H7 (cell line): ENCODE measurements at places on chromosomes 7 and 10.
A peak's percentile ranks its signal among the peaks of the same experiment; 100 is the strongest.

GRCh38 chr7:99397297-99397983 lies 11.0 kb downstream of the PDAP1 start:
- peak; percentile 31 for DNase-seq

GRCh38 chr10:29897999-29898716 lies 161.2 kb downstream of the JCAD start:
- DNase-seq, result no peak

GRCh38 chr7:134051020-134051419 lies 76.1 kb upstream of the LRGUK start:
- DNase-seq, result no peak

GRCh38 chr7:131781-132482 lies 60.4 kb upstream of the FAM20C start:
- no peak for DNase-seq

DNA sequence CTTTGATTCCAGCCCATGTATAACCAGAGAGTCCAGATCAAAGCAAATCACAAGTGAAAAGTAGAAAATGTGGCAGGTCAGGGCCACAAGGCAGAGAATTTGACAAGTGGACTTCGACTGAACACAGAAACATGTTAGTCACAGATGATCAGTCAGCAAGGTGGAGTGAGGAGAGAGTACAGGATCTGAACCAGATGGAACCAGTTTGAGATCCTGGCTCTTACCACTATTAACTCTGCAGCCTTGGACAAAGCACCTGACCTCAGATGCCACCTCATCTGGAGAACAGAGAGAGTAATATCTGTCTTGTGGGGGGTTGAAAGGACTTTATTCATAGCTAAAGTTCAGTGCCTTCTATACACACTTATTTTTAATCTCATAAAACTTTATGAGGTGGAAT lies 4.4 kb downstream of the MRLN start:
- no peak for DNase-seq

- no peak for DNase-seq
These were observed 488 bp downstream of the MTERF1 start for GRCh38 chr7:91880016-91880412.

- DNase-seq, result no peak
These were observed 74.8 kb downstream of the ADARB2 start for GRCh38 chr10:1662438-1663025.

DNA sequence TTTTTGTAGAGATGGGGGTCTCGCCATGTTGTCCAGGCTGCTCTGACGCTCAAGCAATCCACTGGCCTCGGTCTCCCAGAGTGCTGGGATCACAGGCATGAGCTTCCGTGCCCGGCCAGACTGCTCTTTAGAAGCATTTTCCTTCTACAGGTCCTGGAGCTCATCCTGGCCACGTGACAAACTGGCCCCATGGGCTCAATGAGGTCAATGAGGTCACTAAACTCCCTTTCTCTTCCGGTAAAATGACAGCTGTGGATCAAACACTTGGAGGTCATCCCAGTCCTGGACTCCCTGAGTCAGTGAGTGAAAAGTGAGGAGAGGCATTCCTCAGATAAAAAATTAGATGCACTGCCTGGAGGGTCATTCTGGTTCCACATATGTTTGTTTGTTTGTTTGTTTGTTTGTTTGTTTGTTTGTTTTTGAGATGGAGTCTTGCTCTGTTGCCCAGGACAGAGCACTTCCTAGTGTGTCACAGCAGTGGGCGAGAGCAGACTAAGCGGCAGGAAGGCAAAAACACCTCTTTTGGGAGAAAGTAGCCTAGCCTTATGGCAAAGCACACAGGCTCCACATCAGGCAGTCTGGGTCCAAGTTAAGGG lies 134.9 kb downstream of the TNS3 start:
- DNase-seq, result no peak

- DNase-seq, result peak; percentile 49
These were observed 11.6 kb upstream of the PALD1 start for GRCh38 chr10:70466951-70467350.

- DNase-seq, result no peak
These were observed 181.9 kb downstream of the CDCA7L start for GRCh38 chr7:21763818-21764217.

- no peak for DNase-seq
These were observed 18.7 kb downstream of the FAM25A start for GRCh38 chr10:87038786-87039185.

DNA sequence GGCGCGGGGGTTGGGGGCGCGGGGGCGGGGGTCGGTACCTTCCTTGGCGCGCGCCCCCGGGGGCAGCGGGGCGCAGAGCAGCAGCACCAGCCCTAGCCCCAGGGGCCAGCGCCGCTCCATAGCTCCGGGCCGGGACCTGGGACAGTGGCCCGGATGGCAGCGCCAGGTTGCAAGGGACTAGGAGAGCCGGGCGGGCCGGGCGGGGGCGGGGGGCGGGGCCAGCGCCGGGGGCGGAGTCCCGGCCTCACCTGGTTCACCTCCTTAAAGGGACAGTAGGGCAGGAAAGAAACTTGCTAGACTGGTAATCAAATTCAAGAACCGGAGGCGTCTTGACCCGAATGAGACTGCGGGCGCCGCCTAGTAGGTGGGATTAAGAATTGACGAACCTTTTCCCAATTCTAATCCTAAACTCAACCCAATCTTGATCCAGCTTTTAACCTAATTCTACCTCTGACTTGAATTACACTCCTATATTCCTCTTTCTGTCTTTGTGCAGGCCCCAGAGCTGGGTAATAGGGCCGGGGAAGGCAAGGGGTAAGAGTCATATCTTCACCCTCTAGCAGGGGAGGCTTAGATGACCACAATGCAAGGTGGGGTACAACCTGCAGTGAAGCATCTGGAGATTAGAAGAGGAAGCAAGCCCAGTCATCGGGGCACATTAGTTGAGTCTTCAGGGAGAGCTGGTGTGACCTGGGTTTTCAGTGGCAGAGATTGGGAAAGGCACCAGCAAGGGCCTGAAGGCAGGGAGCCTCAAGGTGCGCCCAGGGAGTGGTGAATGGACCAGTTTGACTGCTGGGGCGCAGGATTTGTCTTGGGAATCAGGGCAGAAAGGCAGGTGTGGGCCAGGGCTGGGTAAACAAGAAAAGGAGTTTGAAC lies at the start of gene EPHA1:
Gene EPHA1 (minus strand): TSS at position 171 of the 876 bp plus-strand sequence. CDS start 51 bp downstream, at position 120.
- DNase-seq, result peak; percentile 98

- no peak for DNase-seq
These were observed 126.6 kb upstream of the GNAI1 start for GRCh38 chr7:80008039-80008438.

DNA sequence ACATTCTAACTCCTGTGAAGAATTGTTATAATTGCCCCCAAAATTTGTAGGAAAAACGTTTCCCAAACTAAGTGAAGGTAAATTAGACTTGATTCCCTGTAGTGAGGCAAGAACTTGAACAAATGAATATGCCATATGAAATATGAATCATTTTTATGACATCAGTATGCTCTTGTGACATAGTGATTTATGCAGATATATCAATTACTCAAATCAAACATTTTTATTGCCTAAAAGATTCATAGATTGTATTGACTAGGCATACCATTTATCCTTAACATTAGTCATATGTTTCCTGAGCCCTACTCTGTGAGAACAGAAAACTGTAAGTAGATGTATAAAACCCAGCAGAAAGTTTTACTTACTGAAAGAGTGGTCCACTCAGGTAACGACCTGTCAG lies 245.6 kb downstream of the MALRD1 start:
- DNase-seq, result no peak

DNA sequence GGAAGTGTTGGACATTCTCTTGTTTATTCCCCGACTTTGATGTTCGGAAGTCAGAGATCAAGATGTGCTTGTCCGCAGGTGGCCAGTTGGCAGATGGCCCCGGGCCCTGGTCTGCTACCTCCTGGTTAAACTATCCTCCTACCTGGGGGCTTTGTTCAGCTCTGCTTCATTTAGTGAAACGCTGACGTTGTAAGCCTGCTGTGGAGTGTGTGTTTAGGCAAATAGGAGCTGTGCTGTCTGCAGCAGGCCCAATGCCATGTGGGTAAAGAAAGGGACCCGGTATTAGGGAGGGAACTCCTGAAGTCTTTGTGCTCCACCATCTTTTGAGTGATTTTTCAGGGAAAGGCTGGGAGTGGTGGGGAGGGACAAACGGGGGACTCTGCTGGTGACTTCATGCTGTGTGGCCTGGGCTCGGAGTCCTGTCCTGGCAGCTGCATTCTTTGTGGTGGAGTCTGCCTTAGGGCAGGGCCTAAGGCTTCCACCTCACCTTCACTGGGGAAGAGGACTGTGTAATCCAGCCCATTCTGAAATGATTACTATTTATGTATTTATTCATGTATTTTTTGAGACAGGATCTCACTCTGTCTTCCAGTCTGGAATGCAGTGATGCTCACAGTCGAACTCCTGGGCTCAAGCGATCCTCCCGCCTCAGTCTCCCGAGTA lies 171.1 kb upstream of the KLF6 start:
- no peak for DNase-seq

DNA sequence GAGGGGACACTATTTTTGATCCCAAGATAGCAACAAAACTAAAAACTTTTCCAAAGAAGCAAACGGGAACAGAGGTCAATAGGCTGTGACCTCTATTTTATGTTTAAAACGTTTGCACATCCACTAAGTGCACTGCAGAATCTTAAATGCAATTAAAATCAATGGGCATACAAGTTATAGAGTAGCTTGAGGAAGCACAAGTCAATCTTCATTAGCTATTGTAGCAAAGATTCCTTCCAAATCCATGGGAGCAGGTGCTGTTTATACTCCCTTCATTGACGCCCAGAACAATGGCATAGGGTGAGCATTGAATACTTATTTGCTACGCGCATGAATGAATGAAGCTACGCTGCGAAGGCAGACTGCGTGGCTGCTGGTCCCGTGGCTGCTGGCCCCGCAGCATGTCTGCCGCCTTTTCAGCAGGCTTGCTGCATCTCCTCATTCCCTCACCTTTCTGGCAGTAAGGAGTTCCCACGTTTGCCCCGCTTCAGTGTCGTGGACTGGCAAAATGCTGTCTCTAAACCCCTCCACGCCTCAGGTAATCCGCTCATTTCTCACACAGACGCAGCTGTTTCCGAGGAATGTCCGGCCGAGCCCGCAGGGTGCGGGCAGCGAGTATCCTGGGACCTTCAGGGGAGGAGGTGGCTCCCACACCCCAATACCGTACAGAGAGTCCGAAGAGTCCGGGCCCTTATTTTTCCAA lies 754 bp upstream of the PHYHIPL start:
- no peak for DNase-seq

DNA sequence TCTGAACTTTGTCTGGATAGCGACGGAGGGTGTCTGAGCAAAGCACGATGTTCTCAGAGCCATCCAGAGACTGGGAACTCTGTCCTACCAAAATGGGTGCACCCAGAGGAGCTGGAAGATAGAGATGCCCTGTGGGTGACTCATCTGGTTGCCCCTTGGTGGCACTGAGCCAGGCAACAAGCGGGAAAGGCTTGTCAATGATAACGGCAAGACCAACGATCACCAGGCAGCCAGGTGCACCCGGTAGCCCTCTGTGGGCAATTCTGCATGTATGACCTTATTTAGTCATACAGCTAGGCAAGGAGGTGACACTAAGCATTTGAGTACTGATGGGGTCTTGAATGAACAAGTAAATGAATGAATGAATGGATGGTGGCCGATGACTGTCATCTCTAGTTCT lies 2.8 kb upstream of the ELN start:
- no peak for DNase-seq

GRCh38 chr10:86207226-86207625 lies 159.4 kb downstream of the GRID1 start:
- no peak for DNase-seq

GRCh38 chr10:33134011-33134751 lies 176.2 kb upstream of the ITGB1 start:
- no peak for DNase-seq

DNA sequence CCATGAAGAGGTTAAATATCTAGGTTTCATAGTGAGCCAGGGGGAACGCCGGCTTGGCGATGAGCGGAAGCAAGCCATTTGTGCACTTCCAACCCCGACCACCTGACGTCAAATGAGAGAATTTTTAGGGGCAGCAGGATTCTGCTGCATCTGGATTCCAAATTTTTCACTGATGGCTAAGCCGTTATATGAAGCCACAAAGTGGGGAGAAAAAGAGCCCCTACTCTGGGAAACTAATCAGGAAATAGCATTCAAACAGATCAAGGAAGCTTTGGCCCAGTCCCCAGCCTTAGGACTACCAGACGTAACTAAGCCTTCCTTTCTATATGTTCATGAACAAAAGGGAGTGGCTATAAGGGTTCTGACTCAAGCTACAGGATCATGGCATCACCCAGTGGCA lies 12.9 kb upstream of the ADCK2 start:
- DNase-seq, result no peak

DNA sequence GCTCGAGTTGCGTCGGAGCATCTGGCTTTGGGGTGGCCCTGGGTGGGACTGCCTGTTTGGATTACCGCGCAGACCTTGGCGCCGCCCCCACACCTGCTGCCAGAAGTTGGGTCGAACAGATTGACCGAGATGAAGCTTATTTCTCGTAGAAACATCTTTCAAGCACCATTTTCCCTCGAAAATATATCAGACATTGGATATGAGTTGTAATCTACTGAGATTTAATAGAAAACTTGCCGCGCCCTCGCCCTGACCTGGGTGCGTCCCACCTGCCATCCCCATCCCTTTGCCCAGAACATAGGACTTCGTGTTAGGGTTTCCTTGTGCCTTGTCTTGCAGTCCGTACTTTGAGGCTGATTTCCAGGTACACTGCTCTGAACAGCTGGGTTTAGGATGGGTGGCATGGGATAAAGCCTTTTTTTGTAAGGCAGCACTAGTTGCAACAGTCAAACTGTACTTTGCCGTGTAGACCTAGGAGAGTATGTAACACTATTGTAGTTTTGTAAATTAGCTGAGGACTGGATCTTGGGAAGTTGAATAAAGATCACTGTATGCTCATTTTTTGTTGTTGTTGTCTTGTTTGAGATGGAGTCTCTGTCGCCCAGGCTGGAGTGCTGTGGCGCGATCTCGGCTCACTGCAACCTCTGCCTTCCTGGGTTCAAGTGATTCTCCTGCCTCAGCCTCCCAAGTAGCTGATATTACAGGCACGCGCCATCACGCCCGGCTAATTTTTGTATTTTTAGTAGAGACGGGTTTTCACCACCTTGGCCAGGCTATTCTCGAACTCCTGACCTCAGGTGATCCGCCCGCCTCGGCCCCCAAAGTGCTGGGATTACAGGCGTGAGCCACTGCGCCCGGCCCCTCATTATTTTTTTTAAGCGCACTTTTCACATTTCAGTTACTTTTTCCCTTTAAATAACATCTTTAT lies 978 bp downstream of the OGDH start:
- DNase-seq, result peak; percentile 50

DNA sequence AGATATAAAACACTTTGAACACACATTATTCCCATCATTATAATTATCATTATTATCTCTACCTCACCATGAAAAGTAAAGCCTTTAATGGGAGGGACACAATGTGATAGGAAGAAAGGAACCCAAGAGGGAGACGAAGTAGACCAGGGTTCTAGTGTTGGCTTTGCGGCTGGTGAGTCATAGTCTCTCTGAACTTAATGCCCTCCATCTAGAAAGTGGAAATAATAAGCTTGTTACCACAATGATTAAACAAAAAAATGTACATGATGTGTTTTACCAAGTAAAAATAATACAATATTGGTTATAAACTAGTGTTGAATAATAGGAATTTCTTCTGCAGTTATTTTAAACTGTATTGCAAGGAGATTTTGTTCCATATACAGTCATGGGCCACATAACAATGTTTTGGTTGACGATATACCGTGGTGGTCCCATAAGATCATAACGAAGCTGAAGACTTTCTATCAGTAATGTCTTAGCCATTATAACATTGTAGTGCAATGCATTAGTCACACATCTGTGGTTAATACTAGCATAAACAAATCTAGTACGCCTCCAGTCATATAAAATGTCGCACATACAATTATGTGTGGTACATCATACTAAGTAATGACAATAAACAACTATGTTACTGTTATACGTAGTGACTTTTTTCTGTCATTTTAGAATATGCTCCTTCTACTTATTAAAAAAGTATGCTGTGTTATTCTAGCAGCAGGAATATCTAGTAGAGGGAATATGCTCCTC lies 450.6 kb upstream of the SORCS1 start:
- DNase-seq, result no peak
